ENCODE measurements at places on chromosomes 5 and 9. TPM values are rescaled to one million over a fixed set of nuclear protein-coding genes. Genes with fewer than 3 reads are reported as not detected.

Gene FOXD4L4
- polyA plus RNA-seq, result not detected

Gene SMC2
- polyA plus RNA-seq, result 8.9 TPM

Gene LCNL1
- 1.4 TPM for polyA plus RNA-seq

Gene ARID3C
- polyA plus RNA-seq, result not detected

Gene PCDHB7
- 0.28 TPM for polyA plus RNA-seq

Gene ZFP37
- 1.5 TPM for polyA plus RNA-seq

Gene CYLC2
- polyA plus RNA-seq, result not detected

Gene TAF1L
- not detected for polyA plus RNA-seq

Gene C9orf40
- 4.4 TPM for polyA plus RNA-seq

- DNase-seq, result no peak
These were observed 374.0 kb downstream of the ZNF608 start for GRCh38 chr5:124372457-124372856.

DNA sequence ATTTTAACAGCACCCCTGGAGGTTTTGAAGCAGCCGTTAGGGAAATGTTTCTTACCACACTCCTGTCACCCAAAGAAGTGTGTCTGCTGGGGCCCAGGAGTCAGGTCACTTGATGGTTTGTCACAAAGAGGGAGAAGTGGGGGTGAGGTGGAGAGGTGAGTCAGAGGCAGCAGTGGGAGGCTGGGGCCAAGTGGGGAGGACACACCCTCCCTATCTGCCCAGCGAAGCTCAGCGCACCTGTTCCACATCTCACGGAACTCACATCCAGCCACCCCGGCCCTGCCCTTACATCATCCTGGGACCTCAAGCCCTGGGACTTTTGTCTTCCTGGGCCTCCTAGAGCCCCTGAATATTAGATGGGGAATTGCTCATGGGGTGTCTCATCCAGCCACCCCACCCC is 171.1 kb upstream of the SMIM23 start:
- DNase-seq, result no peak

GRCh38 chr9:12659220-12659619 is 34.0 kb upstream of the TYRP1 start:
- DNase-seq, result no peak

DNA sequence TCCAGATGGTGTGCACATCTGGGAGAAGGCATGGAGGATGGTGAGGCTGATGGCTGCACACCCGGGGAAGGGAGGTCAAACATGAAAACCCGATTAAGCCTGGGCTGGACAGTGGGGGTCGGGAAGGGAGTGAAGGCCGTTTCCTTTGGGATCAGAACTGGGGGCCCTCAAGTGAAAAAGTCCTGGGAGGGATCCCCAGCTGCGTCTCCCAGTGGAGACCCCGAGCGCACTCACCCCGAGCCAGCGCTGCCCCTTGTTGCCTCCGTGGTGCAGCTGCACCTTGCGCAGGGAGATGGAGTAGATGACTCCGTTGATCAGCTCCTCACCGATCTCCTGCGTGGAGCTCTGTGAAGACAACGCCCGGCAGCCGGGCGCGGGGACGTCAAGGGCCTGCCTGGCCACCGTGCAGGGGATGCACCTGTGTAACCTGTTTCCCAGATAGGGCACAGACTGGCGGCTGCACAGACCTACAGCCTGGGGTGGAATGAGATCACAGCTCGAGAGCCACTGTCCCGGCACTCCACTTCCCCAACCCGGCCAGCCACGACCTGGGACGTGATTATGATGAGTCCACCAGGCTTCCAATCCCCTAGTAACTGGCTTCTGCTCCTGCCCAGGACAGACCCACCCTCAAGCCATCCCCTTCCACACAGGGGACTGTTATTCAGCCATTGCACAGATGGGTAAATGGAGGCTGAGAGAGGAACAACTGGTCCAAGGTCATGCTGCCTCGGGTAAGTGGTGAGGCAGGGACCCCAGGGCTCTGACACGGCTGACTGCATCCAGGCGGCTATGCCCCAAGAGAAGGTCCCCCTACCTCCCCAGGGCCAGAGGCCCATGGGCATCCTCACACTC is 9.0 kb downstream of the RALGDS start:
- DNase-seq, result no peak

GRCh38 chr9:19940811-19941535 is 152.1 kb upstream of the SLC24A2 start:
- DNase-seq, result no peak

DNA sequence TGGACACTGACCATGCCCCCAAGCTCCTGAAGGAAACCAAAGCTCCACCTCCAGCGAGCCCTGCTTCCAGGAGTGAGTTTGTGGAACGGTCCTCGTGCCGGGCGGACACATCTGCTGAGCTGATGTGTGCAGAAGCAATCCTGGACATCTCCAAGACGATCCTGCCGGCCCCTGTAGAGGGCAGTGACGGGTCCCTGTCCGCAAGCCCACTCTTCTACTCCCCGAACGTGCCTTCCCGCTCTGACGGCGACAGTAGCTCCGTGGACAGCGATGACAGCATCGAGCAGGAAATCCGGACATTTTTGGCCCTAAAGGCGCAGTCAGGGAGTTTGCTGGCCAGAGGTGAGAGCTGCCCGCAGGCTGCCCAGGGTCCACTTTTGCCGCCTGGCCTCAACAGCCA is 6.2 kb downstream of the PPP1R26 start:
- no peak for DNase-seq

GRCh38 chr9:91415290-91415689 is 8.3 kb downstream of the NFIL3 start:
- DNase-seq, result no peak

GRCh38 chr9:12163723-12164458 is 529.3 kb upstream of the TYRP1 start:
- DNase-seq, result no peak

GRCh38 chr9:109199676-109200075 is 32.6 kb upstream of the FRRS1L start:
- DNase-seq, result no peak

DNA sequence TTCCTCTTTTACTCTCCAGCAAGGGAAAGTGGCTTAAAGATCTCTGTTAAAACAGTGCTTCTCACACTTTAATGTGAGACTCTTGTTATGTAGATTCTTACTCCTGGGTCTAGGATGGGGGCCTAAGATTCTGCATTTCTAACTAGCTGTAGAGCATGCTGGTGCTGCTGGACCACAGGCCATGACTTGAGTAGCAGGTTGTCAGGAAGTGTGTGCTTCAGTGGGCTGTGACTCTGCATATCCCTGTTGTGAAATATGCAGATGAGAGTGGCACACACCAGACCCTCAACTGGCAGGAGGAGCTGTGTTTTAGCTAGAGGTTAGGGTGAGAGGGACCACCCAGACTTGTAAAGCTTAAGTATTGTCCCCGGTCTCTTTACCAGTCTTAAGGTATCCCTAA is 191.1 kb upstream of the DMRT1 start:
- DNase-seq, result no peak

DNA sequence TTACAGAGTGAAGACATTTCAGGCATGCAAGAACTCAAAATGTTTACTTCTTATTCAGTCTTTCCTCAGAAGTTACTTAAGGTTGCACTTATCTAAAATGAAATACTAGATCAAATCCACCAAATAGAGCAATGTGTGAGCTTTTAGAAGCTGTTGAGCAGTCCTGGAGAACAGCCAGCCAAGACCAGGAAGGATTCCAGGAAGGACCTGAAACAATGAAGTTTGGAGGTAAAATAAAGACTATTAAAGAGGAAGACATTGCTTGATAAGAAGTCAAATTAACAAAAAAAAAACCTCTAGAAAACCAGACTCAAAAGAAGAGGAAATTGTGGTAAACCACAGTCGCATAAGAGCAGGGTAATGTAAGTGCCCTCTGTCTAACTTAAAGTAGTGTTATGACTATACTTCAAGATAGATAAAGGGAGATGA is 156.2 kb upstream of the S1PR3 start:
- peak; percentile 94 for DNase-seq
